Brain (organoid and tissue), 16 donors: ENCODE measurements at places on chromosomes 2 and 18.

GRCh38 chr2:27967076-27967475 is 76.5 kb downstream of the BABAM2 start:
- DNase-seq, result no peak

- peak; percentile 60 for DNase-seq
These were observed 24.3 kb upstream of the CDH20 start for GRCh38 chr18:61308795-61309393.

GRCh38 chr2:94964193-94964592 is 61.3 kb upstream of the MAL start:
- no peak for DNase-seq

- no peak for DNase-seq
These were observed 83.2 kb upstream of the RND3 start for GRCh38 chr2:150570712-150571111.

DNA sequence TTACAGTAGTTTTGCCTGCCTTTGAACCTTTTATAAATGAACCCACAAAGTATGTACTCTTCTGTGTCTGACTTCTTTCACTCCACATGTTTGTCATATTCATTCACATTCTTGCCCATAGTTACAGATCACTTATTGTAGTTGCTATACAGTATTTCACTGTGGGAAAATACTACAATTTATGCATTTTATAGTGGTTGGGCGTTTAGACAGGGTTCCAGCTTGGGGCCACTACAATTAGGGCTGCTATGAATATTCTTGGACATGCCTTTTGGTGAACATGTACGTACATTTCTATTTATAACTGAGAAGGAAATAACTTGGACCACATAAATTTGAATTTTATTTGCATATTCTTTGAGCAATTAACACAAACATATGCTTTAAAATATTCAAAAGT is 15.4 kb upstream of the PMAIP1 start:
- DNase-seq, result no peak

- no peak for DNase-seq
These were observed 72.2 kb upstream of the TMEM87B start for GRCh38 chr2:111982822-111983221.

- no peak for DNase-seq
These were observed 1104.2 kb downstream of the BCL11A start for GRCh38 chr2:59449274-59449673.

- no peak for DNase-seq
These were observed 74.9 kb downstream of the THADA start for GRCh38 chr2:43520919-43521318.

- DNase-seq, result no peak
These were observed 30.3 kb downstream of the PAX3 start for GRCh38 chr2:222268311-222268990.

DNA sequence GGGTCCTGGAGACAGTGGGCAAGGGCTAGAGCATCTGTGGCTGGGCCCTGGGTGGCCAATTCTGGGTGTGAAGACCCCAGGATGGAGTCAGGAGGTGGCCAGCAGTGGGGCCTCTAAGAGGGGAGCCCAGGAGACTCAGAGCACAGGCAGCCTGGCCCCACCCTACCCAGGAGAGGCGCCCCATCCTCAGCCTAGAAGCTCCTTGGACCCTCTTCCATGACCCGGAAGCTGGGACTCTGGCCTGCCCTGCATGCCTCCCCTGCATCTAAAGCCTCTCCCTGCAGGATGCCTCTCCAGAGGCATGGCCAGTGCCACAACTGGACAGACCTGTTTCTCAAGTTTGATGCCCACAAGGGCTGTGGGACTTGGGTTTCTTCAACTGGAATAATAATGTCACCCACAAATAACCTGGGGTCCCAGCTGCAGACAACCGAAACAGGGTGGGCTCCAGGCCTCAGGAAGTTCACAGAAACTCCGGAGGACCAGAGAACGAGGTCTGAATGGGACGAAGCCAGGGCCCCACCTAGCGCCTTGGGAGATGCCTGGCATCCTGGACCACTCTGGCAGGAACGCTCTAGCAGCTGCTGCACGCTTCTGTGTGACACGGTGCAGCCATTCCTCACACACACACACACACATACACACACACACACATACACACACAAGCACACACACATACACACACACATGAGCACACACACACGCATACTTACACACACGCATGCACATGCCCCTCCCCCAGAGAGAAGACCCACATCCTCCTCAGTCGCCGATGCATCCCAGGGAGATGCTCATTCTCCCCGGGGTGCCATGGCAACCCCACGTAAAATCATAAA is 16.4 kb downstream of the KCNIP3 start:
- peak; percentile 75 for DNase-seq
